Neural cell (in vitro differentiated cells): ENCODE measurements at places on chromosomes 5 and 9. TPM values are rescaled to one million over a fixed set of nuclear protein-coding genes. Genes with fewer than 3 reads are reported as not detected.

Gene ITK
- not detected in 2 replicates for polyA plus RNA-seq

Gene TAF11L12
- not detected in 2 replicates for polyA plus RNA-seq

Gene CDX1
- polyA plus RNA-seq, result not detected in 2 replicates

Gene RFESD
- not detected in 2 replicates for polyA plus RNA-seq

Gene PCDHB16
- polyA plus RNA-seq, result 2.1 and 2.8 TPM in 2 replicates

Gene PKD2L2
- not detected in 2 replicates for polyA plus RNA-seq

Gene LHFPL2
- 1.6 and 3.4 TPM in 2 replicates for polyA plus RNA-seq

Gene LCN9
- polyA plus RNA-seq, result 2.5 and 6.5 TPM in 2 replicates

Gene NUTM2F
- polyA plus RNA-seq, result 0.68 and 1.5 TPM in 2 replicates

Gene UBAP2
- 9.1 and 9.2 TPM in 2 replicates for polyA plus RNA-seq

Gene ARHGAP26
- polyA plus RNA-seq, result 0.83 and 1.4 TPM in 2 replicates

Gene ARHGEF39
- polyA plus RNA-seq, result 0.51 TPM in 1 of 2 replicates, not detected in the other

Gene ZMAT2
- 148 and 170 TPM in 2 replicates for polyA plus RNA-seq

Gene PPP1R2B
- polyA plus RNA-seq, result not detected in 2 replicates

Gene EHMT1
- polyA plus RNA-seq, result 53.0 and 65.8 TPM in 2 replicates

Gene FOXD4
- polyA plus RNA-seq, result 2.3 and 2.5 TPM in 2 replicates
